ENCODE measurements at places on chromosomes 6 and 20.

GRCh38 chr6:36679043-36679833, 724 bp downstream of the CDKN1A start:
- H3K36me3 ChIP-seq = no peaks in the 10 kb centered on the region
- H3K27me3 ChIP-seq = peaks cover 11% of the 10 kb centered on the region
- peaks cover 20% of the 10 kb centered on the region for H3K4me1 ChIP-seq
- peak; percentile 61 for DNase-seq

DNA sequence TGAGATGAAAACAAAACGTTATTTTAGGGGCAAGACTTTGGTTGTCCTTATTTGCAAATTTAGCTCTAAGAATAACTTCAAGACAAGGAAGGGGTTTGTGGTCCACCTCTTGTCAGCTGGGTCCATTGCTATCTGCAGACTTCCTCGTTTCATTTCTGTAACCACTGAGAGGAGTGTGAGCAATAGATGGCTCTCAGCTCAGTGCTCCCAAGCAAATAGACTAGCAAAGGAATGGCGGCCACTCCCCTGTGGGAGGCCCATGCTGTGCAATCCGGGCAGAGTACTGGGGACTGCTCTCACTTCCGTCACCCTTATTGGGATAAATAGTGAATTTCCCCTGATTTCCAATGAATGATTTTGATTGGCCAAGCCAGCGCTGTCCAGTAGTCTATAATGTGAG, 176.6 kb downstream of the ZDHHC14 start:
- no peak for DNase-seq
- H3K4me3 ChIP-seq = no peak overlapping the region
- no peaks in the 10 kb centered on the region for H3K27me3 ChIP-seq
- no peaks in the 10 kb centered on the region for H3K36me3 ChIP-seq
- H3K4me1 ChIP-seq = no peaks in the 10 kb centered on the region

DNA sequence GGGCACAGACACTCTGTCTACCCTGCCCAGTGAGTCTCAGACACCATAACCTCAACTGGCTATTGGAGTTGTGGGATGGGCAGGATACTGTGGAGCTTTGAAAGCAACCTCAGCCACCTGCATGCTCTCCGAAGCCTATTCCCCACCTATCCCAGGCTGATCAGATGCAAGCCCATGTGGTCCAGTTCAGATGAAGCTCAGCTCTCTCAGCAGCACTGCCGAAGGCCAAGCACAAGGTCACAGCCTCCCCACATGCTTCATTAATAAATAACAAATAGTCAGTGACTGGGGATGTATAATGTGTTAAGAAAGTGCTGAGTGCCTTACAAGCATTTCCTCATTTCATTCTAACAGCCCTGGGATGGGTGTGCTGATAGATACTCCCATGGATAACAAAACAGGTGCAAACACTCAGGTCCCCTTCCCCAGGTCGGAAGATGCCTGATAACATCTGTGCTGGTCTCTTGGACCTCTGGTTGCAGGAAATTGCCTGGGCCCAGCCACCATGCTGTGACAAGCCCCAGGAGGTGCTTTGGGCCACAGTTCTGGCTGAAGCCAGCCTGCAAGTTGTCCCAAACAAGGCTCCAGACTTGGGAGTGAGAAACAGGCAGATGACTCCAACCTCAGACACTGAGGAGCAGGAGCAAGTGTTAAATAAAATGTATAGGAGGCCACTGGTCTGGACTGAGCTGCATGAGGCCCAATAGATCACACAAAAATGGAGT, 3.7 kb downstream of the ACSS1 start:
- no peak for DNase-seq
- peaks cover 92% of the 10 kb centered on the region for H3K27me3 ChIP-seq
- H3K27ac ChIP-seq = no peak overlapping the region
- H3K4me3 ChIP-seq = no peak overlapping the region
- H3K4me1 ChIP-seq = no peaks in the 10 kb centered on the region

- H3K4me1 ChIP-seq = peaks cover 6% of the 10 kb centered on the region
- peaks cover 87% of the 10 kb centered on the region for H3K27me3 ChIP-seq
- H3K36me3 ChIP-seq = no peaks in the 10 kb centered on the region
- no peak overlapping the region for H3K4me3 ChIP-seq
These were observed 9.6 kb downstream of the VSX1 start for GRCh38 chr20:25072226-25072811.

- H3K27ac ChIP-seq = no peak overlapping the region
- no peak overlapping the region for H3K4me3 ChIP-seq
- H3K27me3 ChIP-seq = no peaks in the 10 kb centered on the region
- no peak for DNase-seq
- H3K4me1 ChIP-seq = no peaks in the 10 kb centered on the region
- H3K36me3 ChIP-seq = peaks cover 62% of the 10 kb centered on the region
These were observed 411.8 kb downstream of the SYNE1 start for GRCh38 chr6:152225241-152225934.

DNA sequence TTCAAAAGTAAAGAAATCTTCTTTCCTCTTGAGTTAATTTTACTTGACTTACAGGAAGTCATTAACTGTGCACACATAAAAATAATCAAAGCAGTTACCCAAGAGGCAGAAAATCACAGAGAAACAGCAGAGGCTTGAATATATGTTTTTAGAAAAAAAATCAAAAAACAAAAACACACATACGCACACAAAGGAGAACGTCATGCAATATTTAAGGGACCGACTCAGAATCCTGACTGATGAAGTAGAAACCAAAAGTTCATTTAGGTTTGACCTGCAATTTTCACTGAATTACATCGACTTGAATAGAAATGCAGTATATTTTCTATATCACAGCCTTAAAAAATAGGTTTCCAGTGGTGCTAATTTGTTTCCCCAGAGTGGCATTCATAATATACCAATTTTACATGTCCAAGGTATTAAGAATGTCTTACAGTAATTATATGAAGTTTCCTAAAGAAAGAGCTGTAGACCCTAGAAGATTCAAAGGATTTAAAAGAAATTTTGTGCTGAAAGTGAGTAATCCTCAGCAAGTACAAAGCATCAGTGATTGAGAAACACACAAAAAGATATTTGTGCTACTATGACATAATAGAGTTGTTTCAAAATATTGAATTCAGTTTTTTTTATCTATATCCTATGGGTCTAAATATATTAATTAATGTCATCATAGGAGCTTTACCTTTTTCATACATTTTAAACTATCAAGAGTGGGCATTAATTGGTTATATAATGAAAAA, 358.5 kb upstream of the RUNX2 start:
- H3K27me3 ChIP-seq = no peaks in the 10 kb centered on the region
- H3K27ac ChIP-seq = no peak overlapping the region
- H3K4me1 ChIP-seq = no peaks in the 10 kb centered on the region
- DNase-seq = no peak
- no peaks in the 10 kb centered on the region for H3K36me3 ChIP-seq

DNA sequence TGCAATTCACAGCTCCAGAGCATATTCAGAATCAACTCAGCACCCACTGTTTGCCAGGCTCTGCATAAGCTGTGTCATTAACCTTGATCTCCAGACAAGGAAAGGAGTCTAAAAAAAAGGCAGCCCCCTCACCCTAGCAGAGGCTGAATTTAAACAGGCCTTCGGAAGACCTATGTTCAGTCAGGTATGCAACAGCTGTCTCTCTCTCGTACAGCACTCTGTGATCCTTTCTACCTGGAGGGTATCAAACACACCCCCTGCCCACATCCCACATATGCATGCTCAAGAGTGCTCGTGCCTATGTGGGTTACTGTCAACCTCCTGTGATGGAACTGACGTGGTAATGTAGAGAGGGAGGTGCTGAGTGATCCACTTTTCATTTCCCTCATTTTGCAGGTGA, 8.5 kb downstream of the PLAGL2 start:
- no peak overlapping the region for H3K4me3 ChIP-seq
- H3K36me3 ChIP-seq = peaks cover 44% of the 10 kb centered on the region
- DNase-seq = no peak
- no peak overlapping the region for H3K27ac ChIP-seq

DNA sequence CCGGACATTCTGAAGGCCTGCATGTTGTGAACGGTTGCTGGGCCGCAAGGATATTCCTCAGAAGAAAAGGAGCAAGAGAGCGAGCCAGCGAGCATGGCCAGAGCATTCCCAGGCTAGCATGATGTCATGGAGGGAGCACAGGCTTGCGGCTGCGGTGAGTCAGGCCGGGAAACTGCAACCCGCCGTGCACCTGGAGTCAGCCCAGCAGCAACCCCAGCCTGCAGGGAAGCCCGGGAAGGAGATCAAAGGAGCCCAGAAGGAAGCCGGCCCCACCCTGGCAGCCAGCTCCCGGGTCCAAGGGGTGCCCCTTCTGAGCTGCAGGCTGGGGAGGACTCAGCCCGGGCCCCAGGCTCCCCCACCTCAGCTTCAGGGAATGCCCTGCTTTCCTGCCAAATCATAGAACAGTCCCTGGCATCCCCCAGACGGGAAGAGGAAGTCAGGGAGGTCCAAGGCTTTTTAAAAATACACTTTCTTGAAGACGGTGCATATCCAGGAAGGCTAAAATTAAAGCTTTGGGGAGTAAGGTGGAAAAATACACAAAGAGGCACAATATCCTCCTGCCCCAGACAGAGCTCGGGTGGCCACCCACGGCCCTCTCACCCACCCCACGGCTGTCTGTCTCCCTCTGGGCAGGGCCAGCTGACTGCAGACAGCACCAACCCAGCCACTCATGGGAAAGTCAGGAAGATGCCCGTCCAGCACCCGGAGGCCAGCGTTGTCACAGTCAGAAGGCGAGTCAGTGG, 53.7 kb downstream of the BMP7 start:
- no peak overlapping the region for H3K4me3 ChIP-seq
- peak; percentile 81 for DNase-seq
- H3K36me3 ChIP-seq = peaks cover 6% of the 10 kb centered on the region

GRCh38 chr20:35318502-35319157, 26.4 kb upstream of the FAM83C start:
- H3K4me3 ChIP-seq = no peak overlapping the region
- no peak overlapping the region for H3K27ac ChIP-seq
- H3K27me3 ChIP-seq = no peaks in the 10 kb centered on the region
- DNase-seq = peak; percentile 49
- no peaks in the 10 kb centered on the region for H3K36me3 ChIP-seq

DNA sequence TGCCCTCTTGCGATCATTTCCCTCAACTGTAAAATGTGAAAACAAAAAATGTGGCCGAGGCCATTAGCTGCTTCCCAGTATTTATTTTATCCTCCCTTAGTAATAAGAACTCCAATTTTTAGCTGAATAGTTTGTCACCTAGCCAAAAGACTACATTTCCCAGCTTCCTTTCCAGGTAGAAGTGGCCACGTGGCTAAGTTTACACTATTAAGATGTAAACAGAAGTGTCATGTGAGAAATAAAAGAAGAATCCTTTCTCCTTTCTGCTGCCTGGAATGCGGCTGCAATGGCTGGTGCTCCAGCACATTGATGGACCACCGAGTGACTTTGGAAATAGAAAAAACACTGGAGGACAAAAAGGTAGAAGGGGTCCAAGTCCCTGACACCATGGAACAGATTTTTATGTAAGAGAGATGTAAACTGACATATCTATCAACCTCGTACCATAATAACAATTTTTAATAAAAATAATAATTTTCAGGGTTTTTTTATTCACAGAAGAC, 268.8 kb downstream of the PKHD1 start:
- DNase-seq = no peak
- H3K27me3 ChIP-seq = no peaks in the 10 kb centered on the region
- no peak overlapping the region for H3K4me3 ChIP-seq
- no peak overlapping the region for H3K27ac ChIP-seq
- no peaks in the 10 kb centered on the region for H3K36me3 ChIP-seq
- H3K4me1 ChIP-seq = no peaks in the 10 kb centered on the region

GRCh38 chr20:43977252-43977651, 62.6 kb downstream of the TOX2 start:
- no peaks in the 10 kb centered on the region for H3K27me3 ChIP-seq
- H3K4me1 ChIP-seq = peaks cover 9% of the 10 kb centered on the region
- no peak overlapping the region for H3K4me3 ChIP-seq
- H3K27ac ChIP-seq = no peak overlapping the region

- H3K36me3 ChIP-seq = no peaks in the 10 kb centered on the region
- no peaks in the 10 kb centered on the region for H3K27me3 ChIP-seq
- DNase-seq = no peak
- no peaks in the 10 kb centered on the region for H3K4me1 ChIP-seq
- H3K4me3 ChIP-seq = no peak overlapping the region
These were observed 11.2 kb upstream of the GRM1 start for GRCh38 chr6:146017672-146018071.
